Esophagus (tissue), 2 donors: ENCODE measurements at places on chromosomes 3 and 15. TPM values are rescaled to one million over a fixed set of nuclear protein-coding genes. Genes with fewer than 3 reads are reported as not detected.

The ARHGAP11A gene
- 4.6 TPM for polyA plus RNA-seq

The CCDC80 gene
- polyA plus RNA-seq: 6.2 TPM

The MITF gene
- polyA plus RNA-seq: 3.3 TPM

The DHX36 gene
- polyA plus RNA-seq: 21.1 TPM

The VPS18 gene
- polyA plus RNA-seq: 6.8 TPM

The CFAP100 gene
- not detected for polyA plus RNA-seq

The IMPG2 gene
- polyA plus RNA-seq: 0.02 TPM

The TGM4 gene
- not detected for polyA plus RNA-seq

The SUCNR1 gene
- not detected for polyA plus RNA-seq

The AP3B2 gene
- polyA plus RNA-seq: 2.8 TPM

The FBXO45 gene
- polyA plus RNA-seq: 7.0 TPM

The SPINT1 gene
- 191 TPM for polyA plus RNA-seq

The MANF gene
- 82.3 TPM for polyA plus RNA-seq

The GNAI2 gene
- polyA plus RNA-seq: 61.8 TPM
